ENCODE measurements at places on chromosomes 4 and X.

GRCh38 chr4:21884615-21885014 lies 64.0 kb downstream of the KCNIP4 start:
- DNase-seq: no peak

- DNase-seq: no peak
Observed at GRCh38 chr4:158816955-158817354, 48.1 kb downstream of the FNIP2 start.

DNA sequence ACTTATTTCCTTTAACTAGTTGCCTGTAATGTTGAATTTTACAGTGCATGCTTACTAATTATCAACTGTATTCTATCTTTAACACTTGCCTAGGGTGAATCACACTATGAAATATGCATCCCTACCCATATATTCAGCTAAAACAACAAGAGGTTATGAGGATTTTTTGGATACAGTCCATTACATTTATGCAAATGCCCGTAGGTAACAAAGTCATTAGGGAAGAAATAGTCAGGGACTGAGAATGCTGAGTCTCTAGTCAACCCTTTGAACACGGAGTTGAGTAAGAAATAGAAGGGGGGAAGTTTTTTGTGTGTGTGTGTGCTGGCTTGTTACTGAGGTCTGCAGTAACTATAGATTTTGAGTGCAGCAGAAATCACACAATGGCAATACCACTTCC lies 26.1 kb upstream of the CBLL2 start:
- no peak for DNase-seq

DNA sequence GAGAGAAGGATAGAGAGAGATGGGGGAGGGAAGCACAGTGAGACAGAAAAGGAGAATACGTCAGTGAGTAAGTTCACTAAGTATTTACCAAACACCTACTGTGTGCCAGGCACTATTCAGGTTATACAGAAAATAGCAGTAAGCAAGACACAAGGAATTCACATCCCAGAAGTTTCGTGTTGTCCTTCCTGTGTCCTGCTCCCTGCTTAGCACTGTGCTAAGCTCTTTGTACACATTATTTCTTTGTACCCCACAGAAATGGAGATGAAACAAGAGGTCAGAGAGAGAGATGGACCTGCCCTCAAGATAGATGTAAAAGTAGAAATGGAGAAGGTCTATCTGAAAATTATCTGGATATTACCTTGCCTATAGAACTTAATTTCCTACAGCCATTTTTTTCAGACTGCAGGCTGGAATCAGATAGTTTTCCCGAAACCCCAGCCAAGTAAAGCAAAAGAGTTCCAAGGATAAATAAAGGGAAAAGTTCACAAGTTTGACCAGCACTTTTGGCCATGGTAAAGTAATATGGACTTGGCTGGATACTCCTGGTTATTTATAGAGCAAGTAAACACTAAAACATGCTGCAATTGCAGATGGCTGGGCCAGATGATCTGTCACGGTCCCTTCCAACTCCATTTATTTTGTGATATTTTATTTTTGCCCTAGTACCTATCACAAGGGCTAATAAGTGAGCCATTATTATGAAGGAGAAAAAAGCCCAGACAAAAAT lies 353.7 kb upstream of the SLC7A11 start:
- no peak for DNase-seq

DNA sequence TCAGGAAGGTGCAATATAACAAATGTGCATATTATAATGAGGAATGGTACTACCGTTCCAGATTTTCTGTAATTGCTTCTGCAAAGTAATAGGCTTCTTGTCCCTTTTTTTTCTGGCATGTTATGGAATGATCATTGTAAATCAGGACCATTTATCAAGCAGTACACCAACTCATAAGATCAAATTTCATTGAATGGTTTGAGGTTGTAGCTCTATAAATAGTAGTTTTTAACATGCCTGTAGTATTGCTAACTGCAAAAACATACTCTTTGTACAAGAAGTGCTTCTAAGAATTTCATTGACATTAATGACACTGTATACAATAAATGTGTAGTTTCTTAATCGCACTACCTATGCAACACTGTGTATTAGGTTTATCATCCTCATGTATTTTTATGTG lies 12.6 kb downstream of the IBSP start:
- DNase-seq: no peak

DNA sequence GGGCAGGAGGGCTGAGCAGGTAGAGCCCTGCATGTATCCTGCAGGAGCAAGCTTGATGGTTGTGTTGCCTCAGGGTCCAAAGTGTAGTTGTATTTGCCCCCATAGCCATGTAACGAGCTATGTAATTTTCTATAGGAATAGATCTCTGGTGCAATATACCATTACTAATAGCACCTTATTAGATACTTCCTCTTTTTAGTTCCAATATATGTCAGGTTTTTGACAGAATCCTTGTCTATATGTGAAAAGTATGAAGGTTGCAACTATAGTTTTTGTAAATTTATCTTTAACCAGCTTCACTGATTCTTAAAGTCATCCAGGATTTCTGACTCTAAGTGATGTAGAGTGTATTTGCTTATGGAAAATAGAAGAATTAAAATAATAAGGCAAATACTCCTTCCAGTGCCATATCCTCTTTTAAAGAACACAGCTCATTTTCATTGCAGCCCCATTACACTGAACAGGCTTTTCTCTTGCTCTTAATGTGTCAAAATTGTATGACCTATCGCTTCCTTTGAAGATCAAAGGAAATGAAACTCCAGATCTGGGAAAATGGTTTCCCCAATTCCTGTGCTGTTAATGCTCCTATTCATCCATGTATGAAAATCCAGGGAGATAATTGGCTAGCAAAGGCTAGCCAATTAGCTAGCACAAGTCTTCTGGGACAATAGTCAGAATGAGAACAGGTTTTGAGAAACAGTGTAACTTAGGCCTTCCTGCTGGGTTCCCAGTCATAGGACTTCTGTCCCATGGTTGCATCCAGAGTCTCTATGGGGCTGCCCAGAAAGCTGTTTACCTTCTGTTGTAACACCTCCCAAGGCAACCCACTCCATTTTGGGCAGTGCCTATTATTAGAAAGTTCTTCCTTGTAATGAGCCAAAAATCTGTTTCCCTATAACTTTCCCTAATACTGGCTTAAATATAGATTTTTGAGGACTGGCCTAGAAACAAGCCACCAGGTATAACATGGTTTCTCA lies 90.6 kb downstream of the TSPAN7 start:
- no peak for DNase-seq

DNA sequence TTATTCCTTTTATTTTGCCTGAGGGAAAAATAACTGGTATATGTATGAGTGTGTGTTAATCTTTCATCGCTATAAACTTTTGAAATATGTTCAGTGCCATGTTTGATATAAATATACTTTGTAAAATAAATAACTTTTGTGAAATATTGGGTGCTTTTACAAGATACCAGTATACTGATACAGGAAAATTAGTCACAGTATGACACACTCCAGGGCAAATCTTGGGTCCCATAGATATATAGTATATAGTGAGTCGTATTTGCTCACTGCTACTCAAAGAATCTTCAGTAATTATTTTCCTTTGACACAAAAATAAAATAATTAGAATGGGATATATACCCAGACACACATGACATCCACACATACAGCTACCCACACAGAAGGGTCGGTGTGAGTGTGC lies 472.3 kb downstream of the GRID2 start:
- no peak for DNase-seq

DNA sequence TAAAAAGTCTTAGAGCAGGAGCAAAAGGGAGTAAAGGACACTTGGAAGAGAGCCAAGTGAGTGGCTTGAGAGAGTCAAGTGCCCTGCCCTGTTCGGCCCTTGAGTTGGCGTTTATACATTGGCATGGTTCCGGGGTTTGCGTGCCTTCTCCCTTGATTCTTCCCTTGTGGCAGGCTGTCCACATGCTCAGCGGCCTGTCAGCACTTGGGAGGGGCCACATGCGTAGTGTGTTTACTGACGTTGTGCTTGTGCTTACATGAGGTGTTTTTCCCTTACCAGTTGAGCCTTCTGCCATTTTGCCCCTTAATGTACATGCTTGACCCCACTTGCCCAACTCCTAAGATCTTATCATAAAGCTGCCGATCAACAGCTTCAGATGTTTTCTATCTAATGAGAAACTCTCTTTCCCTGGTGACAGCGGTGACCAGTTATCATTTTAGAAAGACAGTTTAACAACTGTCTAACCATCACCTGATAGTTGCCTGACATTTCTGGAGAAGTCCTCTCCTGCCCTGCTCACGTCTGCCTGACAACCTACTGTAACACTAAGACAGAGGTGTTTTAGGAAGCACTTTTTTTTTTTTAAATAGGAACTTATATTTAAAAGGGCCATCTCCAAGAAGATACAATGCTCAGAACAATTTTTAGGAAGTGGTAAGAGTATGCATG lies 49.5 kb upstream of the GC start:
- DNase-seq: no peak

DNA sequence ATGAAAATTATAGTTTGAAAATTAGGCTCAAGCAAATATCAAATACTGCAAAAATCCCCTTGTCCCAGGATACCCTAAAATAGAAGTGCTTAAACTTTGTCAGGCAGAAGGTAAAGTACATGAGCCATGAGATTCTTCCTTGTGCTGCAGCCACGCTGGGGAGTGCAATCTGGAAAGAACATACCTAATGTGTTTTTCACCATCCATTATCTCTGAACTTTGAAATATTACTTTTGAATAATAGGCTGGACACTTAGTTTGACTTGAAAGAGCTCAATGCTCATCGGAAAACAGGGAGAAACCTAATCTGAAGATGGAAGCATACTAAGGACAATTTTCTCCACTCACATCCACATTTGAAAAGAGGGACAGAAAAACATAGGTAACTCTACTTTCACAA lies 18.9 kb downstream of the THAP9 start:
- no peak for DNase-seq

DNA sequence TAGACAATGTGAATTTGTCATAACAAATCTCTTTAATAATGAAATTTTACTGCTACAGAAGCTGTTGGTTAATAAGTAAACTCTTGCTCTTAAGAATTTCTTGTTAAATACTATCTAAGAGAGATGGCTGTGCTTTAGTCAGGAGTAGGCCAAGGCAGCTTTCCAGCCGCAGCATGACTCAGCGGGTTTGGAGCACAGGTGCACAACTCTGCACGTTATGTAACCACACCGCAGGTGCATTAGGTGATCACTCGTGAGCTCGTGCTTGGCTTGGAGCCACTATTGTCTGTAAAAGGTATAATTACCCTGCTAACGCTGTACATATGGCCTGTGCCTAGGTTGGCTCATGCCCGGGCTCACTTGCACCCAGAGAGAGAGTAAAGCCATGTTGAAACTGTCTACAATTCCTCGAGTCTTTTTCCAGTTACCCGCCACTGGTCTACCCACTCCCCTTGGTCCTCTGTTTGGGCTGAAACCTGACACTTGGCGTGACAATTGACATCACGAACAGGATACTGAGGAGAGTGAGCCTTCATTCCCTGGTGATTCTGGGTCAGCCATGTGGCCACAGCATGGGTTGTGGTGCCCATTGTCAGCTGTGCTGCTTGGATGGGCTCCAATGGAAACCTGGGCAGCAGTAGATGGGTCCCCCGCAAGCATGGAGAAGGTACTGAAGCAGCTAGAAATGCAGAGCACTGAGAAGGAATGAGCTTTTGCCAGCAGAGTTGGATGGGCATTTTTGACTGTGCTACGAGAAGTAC lies 18.4 kb upstream of the ANAPC4 start:
- DNase-seq: no peak
